Memory B cell (primary cell): ENCODE measurements at places on chromosomes 7 and 10.

GRCh38 chr7:32142649-32143048 is 72.4 kb upstream of the PDE1C start:
- DNase-seq = no peak

GRCh38 chr10:25222085-25222660 is 47.4 kb downstream of the GPR158 start:
- DNase-seq = no peak

- peak; percentile 46 for DNase-seq
Measured at GRCh38 chr10:71314028-71314693, 4.9 kb upstream of the SLC29A3 start.

GRCh38 chr10:6207658-6208057 is 4.9 kb downstream of the PFKFB3 start:
- no peak for DNase-seq

DNA sequence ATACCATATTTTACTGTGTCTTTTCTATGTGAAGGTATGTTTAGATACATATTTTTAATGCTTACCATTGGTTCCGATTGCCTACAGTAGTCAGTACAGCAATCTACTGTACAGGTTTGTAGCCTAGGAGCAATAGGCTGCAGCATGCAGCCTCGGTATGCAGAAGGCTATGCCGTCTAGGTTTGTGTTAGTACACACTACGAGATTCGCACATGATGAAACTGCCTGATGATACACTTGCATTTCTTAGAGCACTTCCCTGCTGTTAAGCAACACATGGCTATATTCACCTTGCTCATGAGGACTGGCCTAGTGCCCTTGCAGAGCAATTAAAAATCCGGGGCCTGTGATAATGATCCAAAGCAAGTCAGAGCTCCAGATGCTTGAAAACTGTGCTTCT is 62.4 kb downstream of the MKX start:
- DNase-seq = no peak

- DNase-seq = no peak
Measured at GRCh38 chr7:16345979-16346958, 75.1 kb downstream of the CRPPA start.

- DNase-seq = no peak
Measured at GRCh38 chr10:8238986-8239385, 184.5 kb downstream of the GATA3 start.

- DNase-seq = no peak
Measured at GRCh38 chr7:505171-505570, 14.5 kb downstream of the PDGFA start.

GRCh38 chr10:37895674-37896073 is 38.3 kb upstream of the ZNF248 start:
- DNase-seq = no peak

DNA sequence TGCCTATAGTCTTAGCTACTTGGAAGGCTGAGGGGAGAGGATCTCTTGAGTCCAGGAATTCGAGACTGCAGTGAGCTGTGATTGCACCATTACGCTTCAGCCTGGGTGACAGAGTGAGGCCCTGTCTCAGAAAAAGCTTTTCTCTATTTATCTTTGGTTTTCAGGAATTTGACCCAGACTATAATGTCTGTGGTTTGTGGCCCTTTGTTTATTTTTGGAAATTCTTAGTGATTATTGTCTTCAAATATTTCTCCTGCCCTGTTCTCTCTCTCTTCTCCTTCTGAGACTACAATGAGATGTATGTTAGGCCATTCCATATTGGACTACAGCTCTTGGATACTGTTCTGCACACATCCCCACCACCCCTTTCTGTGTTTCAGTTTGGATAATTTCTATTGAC is 4.7 kb downstream of the MUC12 start:
- no peak for DNase-seq

GRCh38 chr7:135184254-135184841 is 13.8 kb upstream of the CYREN start:
- DNase-seq = no peak

DNA sequence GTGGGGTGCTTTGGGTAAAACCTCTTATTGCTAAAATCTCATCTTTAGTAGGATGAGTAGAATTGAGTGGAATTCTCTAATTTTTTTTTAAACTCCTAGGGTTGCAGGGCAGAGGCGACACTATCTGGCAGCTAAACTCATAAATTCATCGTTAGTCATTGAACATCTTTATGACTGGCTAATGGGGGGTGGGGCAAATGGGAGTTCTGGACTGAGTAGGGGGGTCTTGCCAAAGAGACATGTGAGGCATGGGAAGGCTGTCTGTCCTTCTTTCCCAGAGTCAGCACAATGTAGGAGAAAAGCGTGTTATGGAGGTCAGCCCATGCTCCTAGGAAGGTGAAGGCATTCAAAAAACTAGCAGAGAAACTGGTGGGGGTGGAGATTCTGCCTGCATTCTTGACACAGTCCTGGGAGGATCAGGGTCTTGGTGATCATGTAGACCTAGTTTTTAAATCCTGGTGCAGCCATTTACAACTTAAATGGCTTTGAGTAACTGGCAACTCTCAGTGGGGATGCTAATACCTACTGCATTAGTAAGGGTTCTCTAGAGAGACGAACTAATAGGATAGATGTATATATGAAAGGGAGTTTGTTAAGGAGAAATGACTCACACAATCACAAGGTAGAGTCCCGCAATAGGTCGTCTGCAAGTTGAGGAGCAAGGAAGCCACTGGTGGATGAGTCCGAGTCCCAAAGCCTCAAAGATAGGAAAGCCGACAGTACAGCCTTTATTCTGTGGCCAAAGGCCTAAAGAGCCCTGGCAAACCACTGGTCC is 47.7 kb downstream of the EMX2 start:
- no peak for DNase-seq

DNA sequence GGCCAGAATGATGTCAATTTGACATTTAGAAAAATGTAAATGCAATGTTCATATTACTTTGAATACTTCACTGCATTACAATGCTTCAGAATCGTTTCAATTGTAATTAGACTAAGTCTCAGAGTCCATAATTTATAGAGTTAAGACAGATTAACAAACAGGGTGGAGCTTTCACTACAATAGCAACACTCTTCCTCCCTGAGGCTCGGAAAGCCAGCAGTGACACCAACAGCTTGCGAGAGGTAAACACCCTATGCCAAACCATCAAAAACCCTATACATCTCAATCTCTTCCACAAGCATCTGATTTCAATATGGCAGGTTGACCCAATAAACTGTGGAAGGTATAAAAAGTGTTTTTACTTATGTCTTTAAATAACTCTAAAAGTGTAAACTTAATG is 72.2 kb downstream of the DOCK4 start:
- DNase-seq = no peak

GRCh38 chr7:8378349-8379019 is 54.9 kb upstream of the NXPH1 start:
- no peak for DNase-seq

GRCh38 chr10:74052994-74053393 is 55.1 kb downstream of the VCL start:
- DNase-seq = no peak

GRCh38 chr10:18542832-18543231 is 108.6 kb downstream of the NSUN6 start:
- DNase-seq = no peak

DNA sequence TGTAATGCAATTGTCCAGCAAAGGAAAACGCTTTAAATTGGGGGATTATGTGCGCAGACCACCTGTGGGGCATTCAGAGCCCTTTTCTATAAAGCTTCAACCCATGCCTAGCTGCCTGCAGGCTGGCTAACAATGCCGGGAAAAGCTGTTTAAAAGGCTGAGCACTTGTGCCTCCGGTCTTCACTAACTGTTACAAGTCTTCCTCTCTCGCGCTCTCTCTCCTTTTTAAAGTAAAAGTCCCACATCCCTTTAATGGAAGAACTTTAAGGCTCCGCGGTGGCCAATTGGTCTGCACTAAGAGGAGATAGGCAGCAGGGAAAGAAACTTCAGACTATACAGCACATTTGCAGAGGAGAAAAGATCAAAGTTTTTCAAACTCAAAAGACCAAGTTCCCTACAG is 4.6 kb downstream of the FZD8 start:
- DNase-seq = no peak

DNA sequence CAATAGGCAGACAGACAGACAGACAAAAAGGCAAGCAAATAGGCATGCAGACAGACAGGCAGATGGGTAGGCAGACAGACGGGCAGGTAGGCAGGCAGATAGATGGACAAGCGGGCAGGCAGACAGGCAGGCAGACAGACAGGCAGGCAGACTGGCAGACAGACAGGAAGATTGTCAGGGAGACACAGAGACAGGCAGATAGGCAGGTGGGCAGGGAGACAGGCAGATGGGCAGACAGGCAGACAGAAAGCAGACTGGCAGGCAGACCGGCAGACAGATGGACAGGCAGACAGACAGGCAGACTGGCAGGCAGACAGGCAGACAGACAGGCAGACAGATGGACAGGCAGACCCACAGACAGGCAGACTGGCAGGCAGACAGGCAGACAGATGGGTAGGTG is 70.3 kb upstream of the MYL10 start:
- no peak for DNase-seq

DNA sequence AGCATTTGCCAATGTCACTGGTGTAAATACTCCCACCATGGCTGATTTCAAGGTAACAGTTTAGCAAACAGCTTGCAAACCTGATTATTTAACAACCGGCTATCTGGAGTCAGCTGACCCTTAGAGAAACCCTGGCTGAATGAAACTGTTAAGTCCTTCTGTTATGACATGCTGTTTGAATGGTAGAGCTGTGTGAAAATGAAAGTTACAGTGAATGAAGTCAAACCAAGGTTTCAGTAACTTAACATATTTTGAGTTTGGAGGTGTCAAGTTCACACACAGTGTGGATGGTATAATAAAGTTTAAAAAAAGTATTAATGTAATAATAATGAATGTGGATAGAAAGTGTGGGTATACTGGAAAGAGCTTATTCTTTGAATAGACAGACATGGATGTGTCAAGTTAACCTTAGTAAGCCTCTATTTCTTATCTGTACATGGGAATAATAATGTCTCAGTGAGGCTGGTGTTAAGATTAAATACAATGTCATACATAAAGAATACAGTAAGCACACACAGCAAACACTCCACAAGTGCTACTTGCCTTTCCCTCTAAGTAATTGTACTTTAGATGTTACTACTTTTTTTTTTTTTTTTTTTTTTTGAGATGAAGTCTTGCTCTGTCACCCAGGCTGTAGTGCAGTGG is 150.4 kb downstream of the TAX1BP1 start:
- no peak for DNase-seq

DNA sequence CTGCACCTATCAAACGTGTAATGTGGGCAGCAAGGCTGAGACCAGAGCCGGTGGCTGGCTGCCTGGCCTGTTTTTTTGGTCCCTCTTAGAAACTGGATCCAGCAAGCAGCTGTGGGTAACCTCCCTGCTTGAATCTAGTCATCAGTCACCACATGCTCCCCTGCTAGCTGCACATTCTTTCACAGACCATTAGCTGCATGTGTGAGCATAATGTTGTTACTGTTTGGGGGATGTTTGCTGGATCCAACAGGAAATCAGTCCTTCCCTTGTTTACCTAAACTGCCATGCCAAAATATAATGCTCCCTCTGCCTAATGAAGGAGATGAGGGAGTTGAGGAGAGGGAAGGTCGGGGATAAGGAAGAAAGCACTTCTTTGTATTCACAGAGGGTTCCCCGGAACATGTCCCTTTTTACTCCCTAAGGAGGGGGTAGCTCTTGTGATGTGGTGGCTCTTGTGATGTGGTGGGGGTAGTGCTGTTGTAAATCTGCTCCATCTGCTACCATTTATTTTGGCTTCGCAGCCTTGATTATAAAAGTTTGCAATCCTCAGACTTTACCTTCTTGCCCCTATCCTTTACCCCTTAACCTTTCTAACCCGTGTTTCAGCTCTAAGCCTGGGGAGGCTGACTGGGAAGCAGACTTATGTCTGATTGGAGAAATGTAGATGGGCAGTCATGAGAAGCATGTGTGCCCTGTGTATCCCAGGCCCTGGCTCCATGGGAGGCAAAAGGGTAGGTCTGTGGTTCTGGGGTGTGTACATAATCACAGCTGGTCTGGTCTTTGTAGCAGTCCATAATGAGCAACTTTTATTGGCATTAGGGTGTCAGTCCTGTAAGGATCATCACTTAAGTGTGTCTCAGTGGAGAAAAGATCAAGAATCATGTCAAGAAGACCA is 20.8 kb downstream of the LOXL4 start:
- no peak for DNase-seq

GRCh38 chr10:121514141-121514865 is 83.9 kb downstream of the FGFR2 start:
- DNase-seq = no peak

DNA sequence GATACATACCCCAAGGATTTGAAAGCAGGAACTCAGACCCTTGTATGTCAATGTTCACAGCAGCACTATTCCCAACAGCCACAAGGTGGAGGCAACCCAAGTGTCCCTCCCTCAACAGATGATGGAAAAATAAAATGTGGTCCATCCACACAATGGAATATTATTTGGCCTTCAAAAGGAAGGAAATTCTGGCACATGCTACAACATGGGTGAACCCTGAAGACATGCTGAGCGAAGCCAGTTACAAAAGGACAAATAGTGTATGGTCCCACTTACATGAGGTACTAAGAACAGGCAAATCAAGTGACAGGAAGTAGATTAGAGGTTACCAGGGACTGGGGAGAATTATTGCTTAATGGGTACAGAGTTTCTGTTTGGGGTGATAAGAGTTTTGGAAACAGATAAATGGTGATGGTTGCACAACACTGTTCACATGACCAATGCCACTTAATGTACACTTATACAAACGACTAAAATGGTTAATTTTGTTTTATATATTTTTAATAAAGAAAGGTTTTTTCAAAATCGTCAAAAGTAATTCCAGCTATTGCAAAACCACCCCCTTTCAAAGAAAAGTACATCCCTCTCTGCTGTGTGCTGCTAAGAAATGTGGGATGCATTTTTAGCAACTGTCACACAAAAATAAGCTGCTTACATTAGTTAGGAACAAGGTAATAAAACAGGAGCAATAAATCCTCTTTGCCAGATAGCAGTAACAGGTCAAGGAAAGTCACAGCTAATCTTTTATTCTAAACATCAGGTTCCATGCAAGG is 85.7 kb downstream of the GRB10 start:
- no peak for DNase-seq
